CD4-positive, alpha-beta T cell treated with Interferon alpha-2 for 1 hour (primary cell): ENCODE measurements at places on chromosomes 11 and 22.

GRCh38 chr11:1574238-1574932, 2.3 kb upstream of the DUSP8 start:
- DNase-seq, result peak; percentile 68

DNA sequence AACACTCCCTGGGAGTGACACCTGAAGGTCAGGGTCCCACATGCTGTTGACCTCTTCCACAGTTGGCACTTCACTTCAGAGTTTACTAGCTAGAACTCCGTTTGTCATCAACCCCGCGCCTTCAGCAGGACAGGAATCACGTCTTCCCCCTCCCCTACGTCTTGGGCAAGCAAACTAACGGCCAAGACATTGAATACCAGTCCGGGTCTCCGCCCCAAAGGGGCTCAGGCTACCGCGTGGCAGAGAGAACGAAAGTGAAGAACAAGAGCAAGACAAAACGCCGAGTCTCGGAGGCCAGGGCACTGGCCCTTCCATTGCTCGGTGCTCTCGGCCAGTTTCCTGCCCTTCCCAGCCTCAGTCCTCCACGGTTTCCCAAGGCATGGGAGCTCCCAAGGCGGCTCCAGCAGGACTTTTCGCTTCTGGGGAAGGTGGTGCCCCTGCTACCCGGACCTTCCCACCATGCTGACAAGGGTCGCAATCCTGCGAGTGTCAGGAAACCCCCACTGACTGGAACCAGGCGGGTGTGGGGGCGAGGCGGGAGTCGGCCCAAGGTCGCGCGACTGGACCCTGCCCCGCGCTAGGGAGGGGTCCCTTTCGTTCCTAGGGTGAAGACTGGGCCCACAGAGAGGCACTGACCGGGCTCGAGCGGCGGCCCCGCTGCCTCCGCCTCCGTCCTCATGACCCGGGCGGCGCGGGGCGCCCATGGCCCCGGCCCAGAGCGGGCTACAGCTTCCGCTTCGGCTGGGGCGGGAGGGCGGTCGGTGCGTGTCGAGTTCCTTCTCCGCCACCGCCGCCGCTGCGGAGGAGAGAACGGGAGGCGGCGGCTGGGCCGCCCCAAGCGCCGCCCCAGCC, at the start of gene GUCD1:
GUCD1 (minus strand) TSS at position 826 of the 852 bp plus-strand sequence; CDS start at position 679, 147 bp downstream.
- DNase-seq, result peak; percentile 36

DNA sequence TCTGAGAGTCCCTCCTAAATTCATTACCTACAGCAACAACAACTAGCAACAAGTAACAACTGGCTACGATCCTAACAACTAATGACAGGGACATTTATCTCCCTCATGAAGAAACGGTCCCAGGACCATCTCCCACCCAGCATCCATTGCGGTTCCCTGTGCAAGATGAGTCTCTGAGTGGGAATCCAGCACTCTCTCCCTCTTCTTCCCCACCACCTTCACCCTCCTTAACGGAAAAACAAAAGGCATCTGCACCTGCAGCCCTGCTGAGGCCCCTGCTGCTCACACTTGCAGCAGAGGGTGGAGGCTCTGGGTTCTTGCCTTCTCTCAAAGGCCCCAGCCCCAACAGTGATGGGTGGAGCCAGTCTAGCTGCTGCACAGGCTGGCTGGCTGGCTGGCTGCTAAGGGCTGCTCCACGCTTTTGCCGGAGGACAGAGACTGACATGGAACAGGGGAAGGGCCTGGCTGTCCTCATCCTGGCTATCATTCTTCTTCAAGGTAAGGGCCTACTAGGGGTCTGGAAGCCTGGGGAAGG, at the start of gene CD3G:
CD3G (plus strand) TSS at position 364 of the 535 bp plus-strand sequence; CDS start at position 444, 80 bp downstream.
- peak; percentile 76 for DNase-seq

- no peak for DNase-seq
Measured at GRCh38 chr22:41215926-41216325, 10.8 kb downstream of the L3MBTL2 start.

DNA sequence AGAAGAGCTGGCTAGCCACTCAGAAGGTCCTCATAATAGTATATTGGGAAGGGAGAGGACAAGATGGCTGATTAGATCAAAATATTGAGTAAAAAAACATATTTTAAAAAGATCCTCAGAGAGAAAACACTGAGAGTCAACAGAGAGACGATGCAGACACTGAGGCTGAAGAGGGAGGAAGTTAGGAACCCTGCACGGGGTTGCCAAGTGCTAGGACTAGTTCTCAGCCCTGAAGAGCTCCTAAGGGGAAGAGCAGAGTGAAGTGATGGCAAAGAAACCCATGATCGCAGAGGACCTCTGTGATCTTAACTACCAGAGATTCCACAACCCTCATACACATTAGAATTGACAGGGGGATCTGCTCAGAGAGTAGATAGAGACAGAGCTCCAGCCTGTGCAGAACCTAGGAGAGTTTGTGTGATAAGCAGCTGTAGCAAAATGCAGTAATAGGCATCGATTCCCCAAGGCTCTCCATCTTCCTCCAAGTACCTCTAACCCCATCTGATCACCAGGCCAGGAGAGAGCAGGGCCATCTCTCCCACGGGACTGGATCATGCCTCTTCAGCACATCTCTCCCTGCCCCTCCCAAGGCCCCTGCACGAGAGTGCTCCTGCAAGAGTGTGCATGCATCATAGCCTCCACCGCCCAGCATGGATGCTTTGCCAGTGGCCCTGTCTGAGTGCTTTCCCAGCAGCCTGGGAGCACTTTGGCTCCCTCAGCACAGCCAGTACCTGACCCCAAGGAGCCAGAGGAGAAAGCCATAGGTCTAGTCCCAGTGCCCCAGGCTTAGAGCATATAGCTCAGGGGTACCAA, 41.2 kb upstream of the ARL14EP start:
- no peak for DNase-seq
